Islet precursor cell (in vitro differentiated cells): ENCODE measurements at places on chromosomes 2 and 18.

GRCh38 chr2:34178482-34178881, 579.4 kb upstream of the FAM98A start:
- DNase-seq: no peak

DNA sequence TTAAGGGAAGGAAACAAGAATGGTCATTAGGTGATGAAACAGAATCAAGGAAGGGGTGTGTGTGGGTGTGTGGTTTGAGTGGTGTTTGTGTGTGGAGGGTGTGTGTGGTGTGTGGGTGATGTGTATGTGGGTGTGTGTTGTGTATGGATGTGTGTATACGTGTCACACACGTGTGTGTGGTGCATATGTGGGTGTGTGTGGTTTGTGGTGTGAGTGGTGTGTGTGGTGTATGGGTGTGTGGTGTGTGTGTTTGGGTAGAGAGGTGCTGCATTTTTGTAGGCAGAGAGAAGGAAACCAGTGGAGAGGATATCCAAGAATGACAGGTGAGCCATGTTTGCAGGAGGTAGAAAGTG, 1.1 kb upstream of the CEP192 start:
- DNase-seq: no peak

GRCh38 chr2:148602885-148603561, 41.5 kb upstream of the EPC2 start:
- DNase-seq: no peak

GRCh38 chr2:71544919-71545571, 91.7 kb downstream of the DYSF start:
- DNase-seq: no peak

DNA sequence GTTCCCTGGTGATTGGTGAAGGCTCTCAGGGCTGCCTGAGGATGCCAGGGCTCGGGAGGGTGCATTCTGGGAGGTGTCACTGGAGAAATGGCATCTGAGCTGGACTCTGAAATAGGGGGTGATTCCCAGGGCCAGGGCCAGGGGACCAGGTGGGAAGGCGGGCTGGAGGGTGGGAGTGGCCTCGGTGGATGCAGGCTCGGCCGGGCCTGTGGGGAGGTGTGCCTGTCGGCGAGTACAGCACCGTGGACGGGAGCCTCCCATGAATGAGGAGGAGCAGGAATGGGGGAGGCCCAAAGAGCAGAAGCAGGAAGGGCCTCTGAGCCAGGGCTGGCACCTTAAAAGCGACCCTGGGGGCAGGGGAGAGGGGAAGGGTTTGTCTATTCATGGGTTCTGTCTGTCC, 116.8 kb downstream of the GBX2 start:
- DNase-seq: no peak

DNA sequence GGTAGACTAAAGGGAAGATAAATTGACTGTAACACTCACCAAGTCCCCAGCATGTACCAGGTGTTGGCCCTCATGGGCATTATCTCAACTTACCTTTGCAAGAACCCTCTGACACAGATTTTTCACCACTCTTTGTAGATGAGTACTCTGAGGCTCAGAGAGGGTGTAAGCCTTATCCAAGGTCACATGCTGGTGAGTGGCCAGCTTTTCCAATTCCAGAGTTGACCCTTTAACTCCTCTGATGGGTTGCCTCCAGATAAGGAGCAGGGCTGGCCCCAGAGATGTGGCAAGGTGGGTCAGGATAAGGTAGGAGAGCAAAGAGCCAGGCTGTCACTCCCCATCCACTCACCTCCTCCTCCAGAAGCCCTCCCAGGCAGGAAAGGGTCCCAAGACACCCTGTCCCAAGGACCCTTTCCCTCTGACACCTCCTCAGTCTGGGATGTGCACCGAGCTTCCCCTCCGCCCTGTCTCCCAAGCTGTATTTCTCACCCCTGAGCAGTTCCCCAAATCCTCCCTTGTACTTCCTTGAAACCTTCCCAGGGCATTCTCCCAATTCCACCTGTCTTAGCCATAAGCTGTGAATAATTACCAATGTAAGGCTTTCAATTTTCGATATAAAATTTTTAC, 165.9 kb downstream of the ZFP36L2 start:
- no peak for DNase-seq

- DNase-seq: no peak
Measured at GRCh38 chr2:33230195-33230594, 246.3 kb upstream of the RASGRP3 start.
